ENCODE measurements at places on chromosomes 3 and 15.

GRCh38 chr3:73602170-73602569 lies 22.6 kb downstream of the PDZRN3 start:
- DNase-seq: no peak

- no peak for DNase-seq
Observed at GRCh38 chr15:81747482-81747881, 298.3 kb downstream of the MEX3B start.

DNA sequence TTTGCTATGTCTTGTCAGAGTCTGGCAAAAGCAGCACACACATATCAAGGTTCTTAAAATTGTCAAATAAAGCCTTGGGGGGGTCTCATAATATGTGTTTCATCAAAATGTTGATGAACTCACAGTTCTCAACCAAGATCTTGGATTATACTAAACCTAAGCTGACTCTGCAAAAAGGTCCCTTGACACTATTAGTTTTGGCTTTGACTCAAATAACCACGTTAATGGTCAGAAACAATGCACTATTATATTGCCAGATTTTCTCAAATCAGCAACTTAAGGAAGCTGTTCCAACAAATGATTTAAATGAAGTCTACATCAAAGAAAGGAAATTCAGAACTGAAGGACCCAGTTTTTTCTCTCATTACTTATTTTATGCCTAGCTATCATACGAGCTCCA lies 1063.9 kb downstream of the ROBO1 start:
- DNase-seq: no peak

DNA sequence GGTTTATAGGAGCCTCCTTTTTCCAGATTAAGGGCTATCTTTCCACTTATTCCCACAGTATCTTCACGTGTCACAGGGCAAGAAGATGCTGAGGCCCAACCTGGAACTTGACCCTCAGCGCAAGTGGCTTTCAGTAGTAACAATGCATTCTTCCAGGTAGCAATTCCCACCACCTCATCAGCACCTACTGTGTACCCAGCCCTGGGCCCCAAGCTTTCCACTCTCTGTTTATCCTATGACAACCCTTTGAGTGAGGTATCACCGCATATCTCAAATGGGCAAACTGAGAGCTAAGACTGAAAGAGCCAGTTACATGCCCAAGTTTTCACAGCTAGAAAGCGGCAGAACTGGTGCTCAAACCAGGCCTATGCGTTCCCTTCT lies 88.2 kb downstream of the CPN2 start:
- no peak for DNase-seq

- DNase-seq: no peak
Observed at GRCh38 chr15:41205315-41205714, 25.2 kb downstream of the EXD1 start.

GRCh38 chr3:196440696-196441095 lies 8.5 kb upstream of the UBXN7 start:
- DNase-seq: no peak

- DNase-seq: no peak
Observed at GRCh38 chr15:51053571-51053970, 41.1 kb downstream of the TNFAIP8L3 start.

DNA sequence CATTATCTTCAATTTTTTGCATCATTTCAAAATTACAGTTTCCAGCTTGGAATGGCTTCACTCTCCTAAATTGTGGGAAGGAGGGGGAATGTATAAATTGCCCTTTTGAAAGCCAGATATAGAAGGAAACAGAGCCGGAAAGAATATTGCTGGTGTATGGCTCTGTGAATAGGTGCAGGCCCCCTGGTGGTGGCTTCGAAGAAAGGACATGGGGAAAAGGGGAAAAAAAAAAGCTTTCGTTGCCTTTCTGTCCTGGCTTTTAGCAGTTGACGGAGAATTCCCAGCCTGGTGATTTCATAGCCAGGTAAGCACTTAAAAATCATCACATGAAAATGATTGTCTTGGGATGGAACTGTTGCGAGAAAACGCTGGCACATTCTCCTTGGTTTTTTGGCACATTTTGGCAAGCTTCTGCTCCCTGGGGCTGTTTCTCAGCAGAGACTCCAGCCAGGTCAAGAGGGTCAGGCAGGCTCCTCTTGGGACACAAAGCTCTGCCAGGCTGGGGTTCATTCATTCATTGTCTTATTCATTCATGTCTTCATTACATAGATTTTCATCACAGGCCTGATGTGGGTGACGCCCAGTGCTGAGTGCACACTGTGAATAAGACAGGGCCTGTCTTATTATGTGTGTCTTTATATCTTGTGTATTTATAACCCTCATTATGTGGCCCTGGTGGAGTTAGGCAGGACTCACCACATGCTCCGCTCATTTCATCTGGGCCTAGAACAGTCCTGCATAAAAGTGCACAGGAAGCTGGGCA lies 300.0 kb upstream of the TPM1 start:
- DNase-seq: no peak

DNA sequence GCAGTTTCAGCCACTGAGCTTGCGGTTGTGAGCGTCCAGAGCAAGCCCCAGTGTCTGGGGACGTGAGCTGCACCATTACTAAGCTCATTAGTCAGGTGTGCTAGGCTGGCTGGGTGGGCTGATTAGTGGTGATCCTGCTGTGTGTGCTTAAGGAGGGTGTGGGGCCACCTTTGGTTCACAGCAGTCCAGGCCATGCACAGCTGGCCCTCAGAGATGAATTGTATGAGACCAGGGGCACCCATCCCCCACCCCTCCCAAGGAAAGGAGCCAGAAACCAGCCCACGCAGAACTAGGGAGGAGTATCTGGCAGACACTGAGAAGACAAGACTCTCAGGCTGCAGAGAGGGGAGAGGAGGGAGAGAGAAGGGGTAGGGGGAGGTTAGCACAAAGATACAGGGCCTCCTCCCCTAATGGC lies 3.8 kb downstream of the TYRO3 start:
- DNase-seq: peak; percentile 36

DNA sequence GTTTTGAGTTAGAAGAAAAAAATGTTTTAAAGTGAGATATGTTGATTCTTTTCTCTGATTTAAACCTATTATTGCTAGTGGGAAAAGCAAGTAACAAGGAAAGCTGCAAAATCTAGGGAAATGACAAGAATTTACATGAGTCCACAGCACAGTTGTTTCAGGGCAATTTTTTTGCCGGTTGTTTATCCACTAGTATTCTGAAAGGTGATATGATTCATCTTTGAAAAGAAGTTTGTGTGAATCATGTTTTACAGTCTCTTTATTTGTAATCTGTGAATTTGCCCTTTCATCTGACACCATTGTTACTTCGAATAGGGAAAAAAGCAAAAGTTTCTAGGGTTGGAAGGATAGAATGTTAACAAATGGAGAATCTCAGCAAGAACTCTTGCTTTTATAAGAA lies 894.7 kb downstream of the OTOL1 start:
- DNase-seq: no peak

GRCh38 chr3:188807006-188807405 lies 364.8 kb upstream of the TPRG1 start:
- no peak for DNase-seq

DNA sequence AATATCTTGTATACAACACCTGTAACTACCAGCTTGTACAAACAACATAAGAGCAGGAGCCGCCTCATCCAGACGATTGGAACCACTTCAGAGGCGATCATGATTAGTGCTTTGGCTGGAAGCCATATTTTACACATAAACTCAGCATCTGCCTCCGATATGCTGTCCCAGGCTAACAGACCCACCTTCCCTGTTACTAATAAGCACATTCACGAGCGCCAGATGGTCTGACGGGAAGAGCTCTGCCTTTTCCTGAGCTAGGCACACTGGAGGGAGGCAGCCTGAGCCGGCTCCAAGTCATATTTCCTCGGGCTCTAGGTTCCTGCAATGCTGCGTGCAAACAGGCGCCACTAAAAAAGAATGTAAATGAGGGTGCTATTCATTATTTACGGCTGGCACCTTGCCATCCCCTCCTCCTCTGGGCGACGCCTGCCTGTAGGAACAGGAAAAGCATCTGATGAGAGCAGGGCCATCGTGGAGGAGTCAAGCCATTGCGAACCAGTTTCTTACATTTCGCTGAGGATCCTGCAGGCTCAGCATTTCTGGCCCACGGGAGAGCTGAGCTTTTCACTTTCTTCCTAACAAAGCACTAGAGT lies 98.2 kb downstream of the ANXA2 start:
- no peak for DNase-seq

- no peak for DNase-seq
Observed at GRCh38 chr3:63061449-63061848, 186.2 kb upstream of the CADPS start.

DNA sequence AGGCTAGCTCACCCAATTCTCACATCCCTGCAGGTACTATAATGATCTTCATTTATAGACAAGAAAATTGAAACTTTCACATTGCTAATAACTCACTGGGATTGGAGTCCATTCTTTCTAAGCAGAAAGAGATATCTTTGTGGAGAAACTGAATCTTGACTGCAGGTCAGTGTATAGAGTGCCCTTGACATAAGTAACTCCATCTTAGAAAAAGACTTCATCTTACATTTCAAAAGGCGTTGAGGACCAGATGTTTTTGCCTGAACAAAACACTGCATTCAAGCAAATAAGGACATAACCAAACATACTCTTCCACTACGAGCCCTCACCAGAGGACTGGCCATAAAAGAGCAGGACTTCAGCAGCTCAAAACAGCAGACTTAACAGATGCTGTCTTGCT lies 6.8 kb upstream of the CCR3 start:
- no peak for DNase-seq

- no peak for DNase-seq
Observed at GRCh38 chr15:63502137-63502766, 2.1 kb upstream of the USP3 start.

DNA sequence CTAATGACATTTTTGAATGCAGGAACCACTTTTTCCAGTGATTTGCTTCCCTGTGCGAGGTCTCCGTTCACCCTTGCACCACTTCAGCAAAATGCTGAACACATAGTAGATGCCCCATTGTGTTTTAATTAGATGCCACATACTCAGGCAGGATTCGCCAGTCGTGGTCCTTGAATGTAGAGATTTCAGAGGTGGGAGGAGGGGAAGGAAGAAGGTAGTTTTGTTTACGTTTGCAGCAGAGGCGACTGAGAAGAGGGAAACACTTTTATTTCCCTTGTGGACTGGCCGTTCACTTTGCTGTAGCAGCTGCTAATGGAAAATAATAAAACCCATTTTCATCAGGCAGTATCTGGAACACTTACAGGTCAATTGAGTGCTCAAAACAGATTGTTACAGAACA lies 262.8 kb upstream of the TBL1XR1 start:
- no peak for DNase-seq

GRCh38 chr15:55619783-55620182 lies 31.6 kb upstream of the PYGO1 start:
- DNase-seq: no peak

DNA sequence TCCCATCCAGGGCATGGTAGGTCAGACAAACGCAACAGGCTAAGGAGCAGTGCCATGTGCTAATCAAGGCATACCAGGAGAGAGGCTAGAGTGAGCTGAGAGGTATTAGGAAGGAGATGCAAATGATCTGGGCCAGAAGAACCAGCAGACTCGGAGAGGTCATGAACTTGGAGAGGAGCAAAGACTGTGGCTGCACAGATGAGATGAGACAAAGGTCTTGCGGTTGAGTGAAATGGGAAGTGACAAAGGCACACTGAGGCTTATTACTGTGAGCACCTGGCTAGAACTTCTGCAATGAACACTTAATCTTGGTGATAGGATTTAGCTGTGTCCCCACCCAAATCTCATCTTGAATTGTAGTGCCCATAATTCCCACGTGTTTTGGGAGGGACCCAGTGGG lies 380.2 kb downstream of the ULK4 start:
- no peak for DNase-seq

DNA sequence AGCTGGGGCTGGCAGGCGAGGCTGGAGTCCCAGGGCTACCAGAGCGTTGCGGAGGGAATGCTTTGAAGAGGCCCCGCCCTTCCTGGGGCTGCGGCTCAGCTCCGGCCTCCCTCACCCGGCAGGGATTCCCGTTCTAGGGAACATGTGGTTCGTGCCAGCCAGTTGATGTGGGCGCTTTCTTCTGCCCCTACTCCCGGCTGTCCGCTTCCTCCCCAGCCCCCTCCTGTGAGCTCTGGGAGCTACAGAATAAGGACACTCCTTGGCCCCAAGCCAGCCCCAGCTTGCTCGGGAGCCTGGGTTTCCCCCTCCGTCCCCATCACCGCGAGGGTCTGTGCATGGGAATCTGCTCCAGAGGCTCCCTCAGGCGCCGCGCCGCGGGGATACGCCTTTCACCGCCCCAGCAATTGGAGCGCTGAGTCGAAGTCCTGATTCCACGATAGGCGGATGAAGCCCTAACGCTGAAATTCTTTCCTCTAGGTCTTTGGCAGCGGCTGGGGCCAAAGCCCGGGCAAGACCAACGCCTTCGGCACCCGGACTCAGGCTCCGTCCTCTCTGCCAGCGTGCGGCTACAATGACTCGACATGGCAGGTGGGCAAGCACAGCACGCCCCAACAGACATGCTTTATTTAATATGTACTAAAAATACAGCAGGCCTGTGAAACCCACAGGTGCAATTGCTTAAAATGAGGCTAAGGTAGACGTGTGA lies 69.5 kb downstream of the KLF15 start:
- peak; percentile 85 for DNase-seq

DNA sequence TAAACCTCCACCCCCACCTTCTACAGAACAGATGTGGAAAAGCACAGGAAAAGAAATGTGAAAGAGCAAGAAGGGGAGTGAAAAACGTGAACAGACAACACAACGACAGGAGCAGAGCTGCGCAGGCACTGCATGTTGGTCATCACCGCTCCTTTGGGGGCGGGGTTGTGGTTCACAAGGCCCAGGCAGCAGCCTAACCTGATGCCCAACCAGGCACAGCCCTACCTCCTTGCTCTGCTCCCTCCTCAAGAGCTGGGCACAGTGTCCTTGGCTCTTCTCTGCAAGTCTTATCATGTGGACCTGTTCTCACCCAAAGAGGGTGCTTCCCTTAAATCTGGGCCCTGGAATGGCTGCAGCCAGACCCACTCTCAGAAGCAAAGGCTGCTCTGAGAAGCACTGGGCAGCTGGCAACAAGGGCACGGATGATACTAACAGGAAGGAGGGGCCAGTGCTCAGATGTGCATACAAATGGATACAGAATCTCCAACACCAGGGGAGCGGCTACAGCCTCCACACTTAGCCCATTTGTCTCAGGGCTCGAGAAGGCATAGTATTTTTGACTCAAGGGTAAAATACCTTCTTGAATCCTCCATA lies 64.6 kb downstream of the DHX30 start:
- DNase-seq: no peak

- DNase-seq: no peak
Observed at GRCh38 chr3:157362348-157362747, 74.3 kb upstream of the PTX3 start.

GRCh38 chr3:185658504-185658912 lies 72.4 kb downstream of the SENP2 start:
- DNase-seq: peak; percentile 14

Measured in anterior cingulate cortex (tissue), 58 donors.